Mucosa of descending colon (tissue), 3 donors: ENCODE measurements at places on chromosomes 4 and X.

- peak; percentile 4 for DNase-seq
Observed at GRCh38 chr4:89616382-89616781, 220.6 kb downstream of the SNCA start.

DNA sequence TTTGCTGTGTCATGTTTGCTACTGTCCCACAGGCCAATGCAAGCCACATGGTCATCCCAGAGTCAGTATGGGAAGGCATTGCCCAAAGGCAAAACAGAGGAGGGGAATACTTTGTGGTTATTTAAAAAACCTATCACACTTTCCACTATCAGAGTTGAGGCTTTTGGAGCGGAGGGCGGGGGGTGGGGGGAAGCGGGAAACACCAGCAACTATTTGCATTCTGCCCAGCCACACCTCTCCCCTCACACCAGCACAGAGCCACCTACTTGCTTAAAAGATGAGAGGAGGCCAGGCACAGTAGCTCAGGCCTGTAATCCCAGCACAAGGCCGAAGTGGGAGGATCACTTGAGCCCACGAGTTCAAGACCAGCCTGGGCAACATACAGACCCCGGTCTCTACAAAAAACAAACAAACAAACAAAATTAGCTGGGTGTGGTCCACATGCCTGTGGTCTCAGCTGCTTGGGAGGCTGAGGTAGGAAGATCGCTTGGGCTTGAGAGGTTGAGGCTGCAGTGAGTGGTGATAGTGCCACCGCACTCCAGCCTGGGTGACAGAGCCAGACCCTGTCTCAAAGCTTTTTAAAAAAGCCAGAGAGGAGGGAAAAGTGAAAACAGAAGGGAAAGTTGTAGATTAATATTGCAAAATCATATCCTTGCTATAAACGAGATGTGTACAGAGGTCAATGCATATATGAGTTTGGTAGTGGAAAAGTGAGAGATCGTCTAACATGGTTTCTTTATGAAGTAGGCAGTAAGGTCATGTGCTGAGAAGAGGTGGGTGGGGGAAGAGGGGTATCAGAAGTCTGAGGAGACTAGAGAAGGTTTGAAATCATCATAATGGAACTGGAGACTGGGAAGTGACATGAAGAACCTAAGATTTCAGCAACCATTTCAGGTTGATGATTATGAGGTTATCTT is 1.9 kb upstream of the CHST7 start:
- no peak for DNase-seq

- DNase-seq = no peak
Observed at GRCh38 chrX:50066318-50066937, 134.4 kb downstream of the AKAP4 start.

DNA sequence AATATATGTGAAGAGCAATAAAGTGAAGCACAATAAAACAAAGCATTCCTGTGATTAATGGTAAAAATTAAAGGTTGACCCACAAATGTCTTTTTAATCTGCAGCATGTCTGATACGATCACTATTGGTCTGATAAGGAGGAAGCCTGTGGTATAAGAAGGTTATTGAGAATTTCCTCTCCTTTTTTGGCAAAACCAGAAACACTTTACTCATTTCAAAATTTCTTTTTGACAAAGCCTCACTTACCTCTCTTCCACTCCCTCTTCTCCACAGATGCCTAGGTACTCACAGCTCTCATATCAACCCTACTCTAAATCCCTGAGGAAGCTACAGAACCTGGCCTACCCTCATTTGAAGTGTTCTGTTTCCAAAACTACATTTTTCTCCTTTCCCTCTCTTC is 56.1 kb downstream of the TSPAN5 start:
- DNase-seq = no peak

GRCh38 chr4:57214654-57215411 is 104.6 kb upstream of the IGFBP7 start:
- no peak for DNase-seq

- no peak for DNase-seq
Observed at GRCh38 chrX:10926404-10926803, 184.7 kb upstream of the HCCS start.

DNA sequence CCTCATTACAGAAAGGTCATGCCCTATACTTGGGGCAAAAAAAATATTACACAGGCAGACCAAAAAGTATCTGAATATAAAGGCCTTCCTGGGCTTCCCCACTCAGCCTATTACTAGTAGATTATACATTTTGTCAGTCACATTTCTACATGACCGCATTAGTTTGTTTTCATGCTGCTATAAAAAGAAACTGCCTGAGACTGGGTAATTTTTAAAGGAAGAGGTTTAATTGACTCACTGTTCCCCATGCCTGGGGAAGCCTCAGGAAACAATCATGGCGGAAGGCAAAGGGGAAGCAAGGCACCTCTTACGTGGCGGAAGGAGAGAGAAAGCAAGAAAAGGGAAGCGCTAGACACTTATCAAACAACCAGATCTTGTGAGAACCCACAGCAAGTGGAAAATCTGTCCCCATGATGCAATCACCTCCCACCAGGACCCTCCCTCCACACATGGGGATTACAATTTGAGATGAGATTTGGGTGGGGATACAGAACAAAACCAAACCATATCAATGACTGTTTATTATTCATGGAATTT is 1312.0 kb downstream of the PCDH7 start:
- no peak for DNase-seq

GRCh38 chr4:173991814-173992213 is 291.7 kb downstream of the FBXO8 start:
- DNase-seq = no peak
